COLO829 (cell line): ENCODE measurements at places on chromosomes 12 and 14.

- DNase-seq, result no peak
These were observed 147.1 kb upstream of the SLCO1C1 start for GRCh38 chr12:20547816-20548575.

- no peak for DNase-seq
These were observed 44.7 kb upstream of the EML1 start for GRCh38 chr14:99748529-99748928.

DNA sequence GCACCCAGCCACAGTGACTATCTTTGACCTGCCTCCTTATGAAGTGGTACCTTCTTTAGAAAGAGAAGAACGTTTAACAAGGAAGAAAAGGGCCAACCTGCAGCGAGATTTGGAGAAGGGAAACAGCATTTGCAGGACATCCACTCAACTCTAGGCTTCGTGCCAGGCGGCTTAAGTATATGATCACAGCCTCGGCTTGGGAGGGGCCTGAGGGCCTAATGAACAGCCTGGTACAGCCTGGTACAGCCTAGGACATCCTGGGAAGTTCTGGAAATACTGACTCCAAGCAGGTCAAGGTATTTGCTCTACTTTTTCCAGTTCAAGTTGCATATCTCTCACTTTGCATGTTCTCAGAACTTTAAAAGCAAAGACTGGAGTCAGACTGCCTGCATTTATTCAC lies 16.1 kb downstream of the HCAR2 start:
- no peak for DNase-seq

DNA sequence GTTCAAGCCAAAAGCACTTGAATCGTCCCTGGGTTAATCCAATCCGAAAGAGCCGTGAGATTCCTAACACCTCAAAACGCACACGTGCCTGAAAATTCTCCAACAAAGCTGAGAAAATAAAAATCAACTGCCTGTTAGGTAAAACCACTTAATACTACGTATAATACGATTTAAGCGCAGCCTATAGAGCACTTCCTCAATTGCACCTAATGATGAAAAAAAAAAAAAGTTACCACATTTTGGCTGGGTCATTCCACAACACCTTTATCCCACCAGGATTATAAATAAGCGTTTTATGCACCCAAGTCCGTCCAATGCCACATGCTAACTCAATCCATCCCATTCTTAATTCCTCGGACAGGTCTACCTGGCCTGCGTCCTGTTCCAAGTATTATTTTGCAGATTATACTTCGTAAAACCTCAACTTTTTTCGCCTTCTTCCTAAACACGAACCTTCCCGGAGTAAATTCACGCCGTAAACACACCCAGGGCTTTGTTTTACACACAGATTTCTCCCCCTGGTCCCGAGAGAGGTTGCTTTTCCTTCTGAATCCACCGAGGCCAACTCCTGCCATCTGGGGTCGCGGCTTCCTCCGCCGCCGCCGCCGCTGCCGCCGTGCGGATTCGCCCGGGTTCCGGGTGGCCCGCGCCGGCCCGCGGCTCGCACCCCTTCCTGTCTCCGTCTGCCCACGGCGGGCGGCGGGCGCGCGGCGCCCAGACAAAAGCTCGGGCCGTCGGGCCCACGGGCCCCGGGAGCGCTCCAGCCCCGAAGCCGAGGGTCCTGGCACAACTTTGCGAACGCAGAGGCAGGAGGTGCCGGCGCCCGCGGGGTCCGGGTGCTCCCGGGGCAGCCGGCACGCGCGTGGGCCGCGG lies 66.2 kb downstream of the RNF34 start:
- no peak for DNase-seq

DNA sequence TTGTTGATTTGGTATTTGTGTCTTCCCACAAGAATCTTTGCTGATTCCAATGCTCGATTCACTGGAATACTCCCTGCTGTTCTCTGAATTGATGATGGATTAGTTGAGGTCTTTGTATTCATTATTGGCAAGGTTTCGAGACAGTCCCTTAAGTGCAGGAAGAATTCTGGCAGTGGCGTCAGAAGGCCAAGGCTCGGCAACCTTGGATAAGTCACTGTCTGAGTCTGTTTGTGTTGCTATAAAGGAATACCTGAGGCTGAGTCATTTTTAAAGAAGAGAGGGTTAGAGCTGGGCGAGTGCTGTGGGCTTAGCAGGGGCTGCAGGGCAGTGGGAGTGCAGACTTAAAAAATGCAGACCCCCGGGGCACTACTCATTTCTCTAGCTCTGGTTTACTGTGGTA lies 56.9 kb downstream of the CHST11 start:
- no peak for DNase-seq

GRCh38 chr12:112796067-112796466 lies 4.5 kb downstream of the RPH3A start:
- DNase-seq, result no peak

- no peak for DNase-seq
These were observed 1.7 kb upstream of the PALS1 start for GRCh38 chr14:67239582-67239981.

GRCh38 chr12:83664650-83665049 lies 977.9 kb downstream of the TMTC2 start:
- DNase-seq, result no peak

DNA sequence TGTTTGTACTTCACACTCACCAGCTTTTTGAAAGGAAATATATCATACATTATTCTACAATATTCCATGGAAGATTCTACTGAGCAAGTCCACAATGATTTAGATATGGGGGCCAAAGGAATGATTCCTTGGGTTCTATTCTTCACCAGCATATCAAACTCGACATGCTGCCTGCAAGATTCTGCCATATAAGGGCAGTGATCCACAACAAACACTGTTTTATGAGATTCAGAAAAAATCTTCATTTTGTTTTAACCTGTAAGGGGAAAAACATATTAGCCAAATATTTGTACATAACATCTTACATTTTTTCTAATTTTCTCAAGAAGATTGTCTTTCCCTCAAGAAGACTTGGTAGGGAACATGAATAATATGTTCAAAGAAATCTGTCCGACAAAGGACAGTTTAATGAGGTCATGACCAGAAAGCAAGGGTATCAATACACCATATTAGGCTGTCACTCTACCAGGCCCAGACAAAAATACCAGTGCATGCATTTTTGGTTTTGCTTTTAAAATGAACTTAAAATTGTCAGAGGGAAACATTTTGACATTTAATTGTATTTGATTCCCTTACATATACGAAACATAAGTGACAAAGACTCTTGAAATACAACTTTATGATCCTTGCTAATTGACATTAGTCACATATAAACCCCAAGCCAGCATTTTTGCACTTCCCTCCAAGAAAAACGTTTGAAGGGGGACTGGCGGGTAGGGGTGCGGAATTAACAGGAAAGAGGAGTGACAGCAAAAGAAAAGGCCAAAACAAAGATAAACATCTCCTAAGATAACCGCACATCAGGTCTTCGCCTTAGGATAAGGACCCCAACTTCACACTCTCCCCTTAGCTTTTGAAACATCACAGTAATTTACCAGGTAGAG lies 980 bp downstream of the INTS13 start:
- DNase-seq, result no peak

GRCh38 chr14:58072288-58073071 lies 79.5 kb downstream of the ARMH4 start:
- DNase-seq, result peak; percentile 55

DNA sequence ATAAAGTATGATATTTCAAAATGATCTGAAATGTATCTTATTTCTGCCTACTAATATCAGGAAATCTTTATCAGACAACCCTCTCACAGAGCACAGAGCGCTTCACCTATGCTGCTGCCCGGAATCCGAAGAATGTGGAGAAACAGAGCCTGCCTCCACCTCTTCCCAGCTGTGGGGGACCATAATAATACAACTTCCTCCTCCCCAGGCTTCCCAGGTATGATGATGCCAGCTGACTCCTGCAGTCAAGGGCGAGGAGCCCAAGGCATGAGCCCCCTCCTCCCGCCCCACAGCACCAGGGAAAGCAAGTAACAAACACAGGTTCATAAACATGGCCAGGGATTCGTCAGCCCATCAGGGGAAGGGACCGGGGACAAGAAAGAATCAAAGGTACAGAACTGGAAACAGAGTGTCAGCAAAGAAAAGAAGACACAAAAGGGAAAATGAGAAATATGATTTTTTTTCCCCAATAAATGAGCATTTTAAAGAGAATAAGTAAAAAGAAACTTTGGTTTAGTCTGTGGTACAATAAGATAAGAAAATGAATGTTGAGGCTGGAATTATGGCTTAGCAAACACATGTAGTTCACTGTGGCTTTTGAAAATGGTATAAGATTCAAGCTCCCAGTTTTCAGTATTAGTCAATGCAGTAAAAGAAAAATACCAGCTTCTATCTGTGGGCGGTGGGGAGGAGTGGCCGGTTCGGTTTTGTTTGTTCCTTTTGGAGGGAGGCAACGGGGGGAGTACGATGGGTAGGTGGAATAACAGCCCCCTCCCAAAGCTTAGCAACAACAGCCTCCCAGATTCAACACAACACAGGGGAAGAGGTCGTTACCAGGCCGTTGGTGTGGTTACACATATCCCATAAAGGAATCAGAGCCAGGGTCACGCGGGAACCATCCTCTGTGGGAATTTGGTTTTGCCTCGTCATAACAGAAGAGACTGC lies 68.3 kb downstream of the SETD3 start:
- no peak for DNase-seq

GRCh38 chr12:52452101-52452500 lies at the start of gene KRT6B:
Gene KRT6B, minus strand, starts transcription at chr12:52452146. Its CDS starts 68 bp downstream, at chr12:52452078.
- peak; percentile 42 for DNase-seq

- no peak for DNase-seq
These were observed 117.7 kb upstream of the FRMD6 start for GRCh38 chr14:51533872-51534553.

- DNase-seq, result no peak
These were observed 745.8 kb downstream of the SLC6A15 start for GRCh38 chr12:84166812-84167211.

DNA sequence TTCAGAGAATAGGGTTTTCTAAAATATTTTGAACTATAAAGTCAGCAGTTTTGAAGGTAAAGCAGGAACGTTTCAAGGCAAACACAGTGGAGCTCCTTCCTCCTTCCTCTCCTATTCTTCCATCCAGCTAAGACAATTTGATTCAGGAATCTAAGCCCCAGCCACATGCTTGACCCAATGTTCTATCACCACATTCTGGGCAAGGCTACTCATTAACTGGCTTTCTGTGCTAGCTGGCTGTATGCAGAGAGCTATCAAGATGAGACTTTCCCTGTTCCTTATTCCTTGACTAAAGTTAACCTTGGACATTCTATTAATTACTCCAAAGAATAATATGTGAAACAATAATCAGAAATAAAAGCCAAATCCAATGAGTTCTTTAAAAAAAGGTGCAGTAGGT lies 266.9 kb downstream of the NOVA1 start:
- no peak for DNase-seq
